ENCODE measurements at places on chromosomes 12 and 14. TPM values are rescaled to one million over a fixed set of nuclear protein-coding genes. Genes with fewer than 3 reads are reported as not detected.
A peak's percentile ranks its signal among the peaks of the same experiment; 100 is the strongest.

DNA sequence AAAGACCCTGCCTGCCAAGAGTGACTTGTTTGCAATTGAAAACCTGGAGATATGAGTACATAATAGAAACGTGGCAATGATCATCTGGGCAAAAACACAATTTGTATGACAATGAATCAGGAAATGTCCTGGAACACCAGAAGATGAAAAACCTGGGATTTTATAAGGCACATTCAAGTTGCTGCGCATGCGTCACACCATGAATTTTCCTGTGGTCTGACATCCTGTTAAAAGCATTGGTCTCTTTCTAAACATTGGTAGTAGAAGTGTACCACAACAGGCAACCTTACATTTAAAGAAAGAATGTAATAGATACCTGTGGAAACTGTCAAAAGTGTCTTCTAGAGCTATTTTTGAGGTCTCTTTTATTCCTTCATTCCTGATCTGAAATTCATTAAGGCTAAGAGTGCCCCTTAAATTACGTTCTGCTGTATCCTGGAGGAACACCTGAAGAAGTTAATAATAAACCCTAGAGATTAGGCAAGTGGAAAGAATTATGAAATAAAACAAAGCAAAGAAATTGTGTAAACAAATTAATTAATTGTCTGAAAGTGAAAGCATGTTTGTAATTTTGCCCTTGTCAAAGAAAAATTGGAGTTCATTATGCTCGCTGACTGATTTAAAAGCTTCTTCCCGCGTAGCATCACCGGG is 676.5 kb downstream of the DIO2 start:
- H3K27me3 ChIP-seq = no peaks in the 10 kb centered on the region
- no peaks in the 10 kb centered on the region for H3K36me3 ChIP-seq
- no peak for DNase-seq
- no peak overlapping the region for H3K27ac ChIP-seq
- H3K4me3 ChIP-seq = no peak overlapping the region
- H3K4me1 ChIP-seq = no peaks in the 10 kb centered on the region

GRCh38 chr12:27802511-27802910 is 22.5 kb upstream of the MANSC4 start:
- no peak for DNase-seq
- H3K27ac ChIP-seq = no peak overlapping the region
- H3K27me3 ChIP-seq = no peaks in the 10 kb centered on the region
- H3K4me3 ChIP-seq = no peak overlapping the region
- H3K4me1 ChIP-seq = peaks cover 5% of the 10 kb centered on the region

GRCh38 chr12:71551529-71551928 is 111.9 kb downstream of the LGR5 start:
- peak overlapping the region; percentile 36 for H3K27ac ChIP-seq
- H3K4me3 ChIP-seq = no peak overlapping the region
- peaks cover 12% of the 10 kb centered on the region for H3K4me1 ChIP-seq
- no peaks in the 10 kb centered on the region for H3K36me3 ChIP-seq
- H3K27me3 ChIP-seq = no peaks in the 10 kb centered on the region

DNA sequence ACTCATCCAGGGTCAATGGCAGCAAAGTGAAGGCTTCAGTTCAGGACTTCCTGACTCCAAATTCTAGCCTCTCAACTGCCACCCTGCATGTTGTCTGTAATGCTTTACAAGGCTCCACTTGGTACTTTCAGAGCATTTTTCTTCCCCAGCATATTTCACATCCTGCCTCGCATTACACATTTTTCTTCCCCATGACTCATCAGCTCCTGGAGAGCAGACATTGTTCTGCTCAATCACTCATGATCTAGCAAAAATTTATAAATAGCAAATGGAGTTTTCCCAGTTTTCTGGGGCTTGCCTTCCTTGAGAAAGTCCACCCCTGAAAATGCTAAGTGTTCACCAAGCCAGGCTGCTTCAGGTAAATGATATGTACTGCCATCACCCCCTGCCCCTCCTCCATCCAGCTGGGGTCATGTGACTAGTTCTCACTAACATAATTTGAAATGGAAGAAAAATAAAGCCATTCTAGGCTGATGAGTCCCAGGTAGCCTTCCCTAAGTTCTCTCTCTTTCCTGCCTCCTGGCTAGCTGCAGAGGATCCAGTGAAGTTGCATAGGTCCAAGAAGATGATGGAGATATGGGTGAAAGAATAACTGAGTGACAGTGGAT is 69.4 kb downstream of the ARMH4 start:
- peak overlapping the region; percentile 95 for H3K27ac ChIP-seq
- no peaks in the 10 kb centered on the region for H3K36me3 ChIP-seq
- H3K27me3 ChIP-seq = no peaks in the 10 kb centered on the region
- no peak for DNase-seq
- peaks cover 68% of the 10 kb centered on the region for H3K4me1 ChIP-seq

DNA sequence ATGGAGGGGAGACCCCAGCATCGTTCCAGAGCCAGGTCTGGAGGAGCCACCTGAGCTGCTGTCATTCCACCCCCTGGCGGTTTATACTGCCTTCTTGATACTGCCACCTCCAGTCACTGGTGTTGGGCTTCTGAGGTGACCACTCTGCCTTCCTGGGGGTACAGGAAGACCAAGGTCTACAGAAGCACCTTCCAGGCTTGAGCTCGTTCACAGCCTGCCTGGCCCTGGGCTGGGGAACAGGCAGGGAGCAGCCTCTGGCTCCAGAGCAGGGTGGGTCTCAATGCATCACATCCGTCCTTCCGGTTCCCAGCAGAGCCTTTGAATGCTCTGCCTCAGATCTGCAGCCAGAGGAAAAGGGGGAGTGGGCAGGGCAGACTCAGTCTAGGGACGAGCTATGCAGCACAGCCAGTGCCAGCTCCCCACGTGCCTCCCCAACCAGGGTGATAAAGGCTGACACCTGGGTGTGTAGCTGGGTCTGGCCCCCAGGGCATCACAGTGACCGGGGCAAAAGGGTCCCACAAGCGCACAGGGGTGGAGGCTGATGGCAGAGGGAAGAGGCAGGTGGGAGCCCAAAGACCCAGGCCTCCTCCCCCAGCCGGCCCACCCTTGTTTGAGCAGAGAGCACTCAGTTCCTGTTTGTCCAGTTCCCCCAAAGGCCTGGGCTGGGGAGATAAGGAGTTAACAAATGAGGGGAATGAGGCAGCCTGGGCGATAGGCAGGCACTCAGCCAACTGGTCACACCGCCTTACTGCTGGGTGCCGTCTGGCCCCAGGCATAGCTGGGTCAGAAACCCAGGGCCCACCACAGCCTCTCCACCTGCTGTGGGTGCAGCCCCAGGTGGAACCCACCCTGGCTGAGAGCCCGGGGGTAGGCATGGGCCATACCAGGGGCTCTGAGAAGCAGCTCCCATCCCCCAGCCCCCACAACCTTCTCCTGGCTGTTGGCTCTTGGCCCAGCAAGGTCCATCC is 17.1 kb downstream of the DEGS2 start:
- no peak for DNase-seq
- no peak overlapping the region for H3K27ac ChIP-seq
- no peak overlapping the region for H3K4me3 ChIP-seq

- no peak overlapping the region for H3K4me3 ChIP-seq
- no peak for DNase-seq
- peaks cover 1% of the 10 kb centered on the region for H3K27me3 ChIP-seq
- no peaks in the 10 kb centered on the region for H3K36me3 ChIP-seq
Measured at GRCh38 chr12:74424778-74425177, 112.9 kb upstream of the ATXN7L3B start.

- no peak overlapping the region for H3K27ac ChIP-seq
- H3K4me1 ChIP-seq = peaks cover 25% of the 10 kb centered on the region
- DNase-seq = no peak
- H3K36me3 ChIP-seq = peaks cover 6% of the 10 kb centered on the region
Measured at GRCh38 chr12:62770381-62770780, 164.6 kb downstream of the PPM1H start.

DNA sequence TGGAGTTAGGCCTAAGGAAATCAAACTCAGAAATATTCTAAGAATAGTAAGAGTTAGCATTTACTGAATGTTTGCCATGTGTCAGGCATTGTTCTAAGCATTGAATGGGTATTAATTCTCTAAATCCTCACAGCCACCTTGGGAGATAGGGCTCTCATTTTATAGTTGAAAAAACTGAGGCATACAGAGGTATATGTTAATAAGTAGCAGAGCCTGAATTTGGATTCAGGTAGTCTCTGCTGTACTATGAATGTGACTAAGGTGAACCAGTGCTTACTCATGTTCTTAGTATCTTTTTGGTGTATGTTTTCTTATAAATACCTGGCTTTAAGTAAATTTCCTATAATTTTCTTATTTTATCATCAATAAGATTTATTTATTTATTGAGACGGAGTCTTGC is 8.1 kb downstream of the ARF6 start:
- DNase-seq = no peak
- H3K27me3 ChIP-seq = no peaks in the 10 kb centered on the region
- peaks cover 8% of the 10 kb centered on the region for H3K36me3 ChIP-seq
- peaks cover 33% of the 10 kb centered on the region for H3K4me1 ChIP-seq

DNA sequence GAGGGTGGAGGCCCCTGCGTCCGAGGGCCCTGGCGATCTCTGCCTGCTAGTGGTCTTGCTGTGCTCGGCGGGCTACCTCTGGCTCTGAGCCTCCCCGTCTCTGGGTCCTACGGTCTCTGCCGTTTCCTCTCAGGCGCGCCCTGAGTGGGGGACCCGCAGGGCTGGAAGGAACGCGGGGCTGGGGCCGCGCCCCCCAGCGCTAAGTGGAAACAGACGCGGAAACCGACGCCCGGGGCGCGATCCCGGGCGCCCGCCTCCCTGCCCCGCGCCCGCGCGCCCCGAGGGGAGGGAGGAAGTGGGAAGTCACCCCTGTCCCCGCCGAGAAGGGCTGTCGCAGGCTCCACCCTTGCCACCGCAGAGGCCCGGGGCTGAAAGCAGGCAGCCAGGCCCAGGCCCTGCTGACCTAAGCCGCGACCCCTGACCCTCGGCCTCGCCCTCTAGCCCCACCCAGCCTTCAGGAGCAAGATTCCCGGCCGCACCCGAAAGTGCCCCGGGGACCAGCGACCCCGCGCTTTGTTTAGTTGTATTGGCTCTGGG is 831 bp downstream of the CRIP1 start:
- H3K27me3 ChIP-seq = no peaks in the 10 kb centered on the region
- peaks cover 42% of the 10 kb centered on the region for H3K4me1 ChIP-seq
- no peak overlapping the region for H3K27ac ChIP-seq
- no peaks in the 10 kb centered on the region for H3K36me3 ChIP-seq

GRCh38 chr14:44756554-44756953 is 205.2 kb downstream of the KLHL28 start:
- H3K4me1 ChIP-seq = no peaks in the 10 kb centered on the region
- H3K36me3 ChIP-seq = no peaks in the 10 kb centered on the region
- no peak overlapping the region for H3K27ac ChIP-seq

DNA sequence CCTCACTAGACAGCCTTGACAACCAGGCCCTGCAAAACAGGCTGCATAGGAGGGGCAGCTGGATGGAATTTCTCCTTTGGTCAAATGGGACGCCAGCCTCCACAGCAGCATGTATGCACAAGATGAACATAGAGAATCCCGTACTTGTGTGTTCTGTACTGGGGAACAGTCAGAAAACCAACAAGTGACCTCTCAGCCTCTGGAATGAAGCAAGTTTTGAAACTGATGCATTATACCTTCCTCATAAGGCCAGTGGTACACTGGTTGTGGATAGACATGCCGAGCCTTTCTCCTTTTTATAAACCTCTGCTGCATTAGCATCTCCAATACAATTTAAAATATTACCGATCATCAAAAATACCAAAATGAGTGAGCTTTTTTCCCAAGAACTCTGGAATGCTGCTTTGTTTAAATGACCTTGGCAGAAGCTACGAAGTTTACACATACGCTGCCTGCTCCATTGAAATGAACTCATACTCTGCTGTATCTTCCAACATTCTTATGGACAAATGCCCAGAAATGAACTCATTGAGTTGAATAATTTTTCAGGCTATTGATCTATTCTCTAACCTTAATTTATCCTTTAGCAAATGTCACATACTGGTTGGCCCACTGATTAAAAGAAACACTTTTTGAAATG is 47.6 kb upstream of the FERMT2 start:
- no peaks in the 10 kb centered on the region for H3K27me3 ChIP-seq
- no peak overlapping the region for H3K4me3 ChIP-seq
- peak overlapping the region; percentile 60 for H3K27ac ChIP-seq
- H3K36me3 ChIP-seq = no peaks in the 10 kb centered on the region
- DNase-seq = no peak

DNA sequence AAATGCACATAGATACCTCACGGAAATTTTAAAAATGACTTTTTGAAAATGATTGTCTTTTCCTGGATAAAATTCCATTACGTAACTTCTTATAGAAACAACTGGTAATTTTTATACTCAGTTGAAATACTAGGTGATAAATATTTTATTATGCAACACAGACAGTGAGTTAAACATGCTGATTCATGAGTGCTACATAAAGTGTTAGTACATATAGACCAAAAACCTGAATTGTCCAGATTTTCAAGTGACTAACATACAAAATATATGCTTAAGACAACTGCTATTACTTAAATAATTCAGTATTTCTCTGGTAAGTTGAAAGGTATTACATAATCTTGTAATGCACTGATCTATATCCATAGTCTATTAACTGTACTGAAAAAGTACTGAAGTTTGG is 11.9 kb downstream of the PTPRO start:
- no peak for DNase-seq
- H3K4me3 ChIP-seq = no peak overlapping the region

DNA sequence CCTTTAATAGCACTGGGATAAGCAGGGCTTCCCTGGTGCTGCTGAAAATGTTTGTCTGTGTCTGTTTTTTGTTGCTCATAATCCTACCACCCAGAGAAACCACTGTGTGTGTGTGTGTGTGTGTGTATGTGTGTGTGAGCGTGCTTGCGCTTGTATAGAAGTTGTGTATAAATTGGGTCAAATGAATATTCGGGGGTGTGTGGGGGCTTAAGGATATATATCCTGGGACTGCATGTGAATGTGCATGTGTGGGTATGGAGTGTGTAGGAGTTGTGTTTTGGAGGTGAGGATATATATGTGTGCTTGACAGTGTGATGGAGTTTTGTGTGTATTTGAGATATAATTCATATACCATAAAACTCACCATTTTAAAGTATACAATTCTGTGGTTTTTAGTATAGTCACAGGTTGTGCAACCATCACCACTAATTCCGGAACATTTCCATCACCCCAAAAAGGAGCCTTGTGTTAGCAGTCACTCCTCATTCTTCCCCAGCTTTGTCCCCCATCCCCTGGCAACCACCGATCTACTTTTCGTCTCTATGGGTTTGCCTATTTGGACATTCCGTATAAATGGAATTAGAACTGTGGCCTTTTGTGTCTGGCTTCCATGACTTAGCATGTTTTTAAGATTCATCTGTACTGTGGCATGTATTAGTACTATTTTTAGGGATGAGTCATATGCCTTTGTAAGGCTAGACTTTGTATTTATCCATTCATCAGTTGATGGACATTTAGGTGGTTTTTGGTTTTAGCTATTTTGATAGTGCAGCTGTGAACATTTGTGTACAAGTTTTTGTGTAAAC is 25.6 kb downstream of the TCTN1 start:
- no peaks in the 10 kb centered on the region for H3K27me3 ChIP-seq
- H3K36me3 ChIP-seq = peaks cover 3% of the 10 kb centered on the region
- H3K27ac ChIP-seq = peak overlapping the region; percentile 94
- H3K4me1 ChIP-seq = peaks cover 51% of the 10 kb centered on the region
- H3K4me3 ChIP-seq = no peak overlapping the region
- DNase-seq = no peak

Gene PARPBP
- 3.8 TPM for total RNA-seq

Gene AICDA
- total RNA-seq = not detected

Gene TSHR
- total RNA-seq = not detected

Gene FOXN4
- not detected for total RNA-seq

Data from chondrocyte (in vitro differentiated cells).